Urothelium cell line (cell line): ENCODE measurements at places on chromosomes 11 and 22.
A peak's percentile ranks its signal among the peaks of the same experiment; 100 is the strongest.

- no peak for DNase-seq
Measured at GRCh38 chr11:12050470-12051286, 42.3 kb upstream of the DKK3 start.

- DNase-seq: no peak
Measured at GRCh38 chr11:773830-774229, 3.5 kb downstream of the GATD1 start.

- DNase-seq: no peak
Measured at GRCh38 chr11:117999354-117999993, 13.3 kb downstream of the IL10RA start.

GRCh38 chr11:47254386-47254785, 3.4 kb upstream of the NR1H3 start:
- DNase-seq: no peak

DNA sequence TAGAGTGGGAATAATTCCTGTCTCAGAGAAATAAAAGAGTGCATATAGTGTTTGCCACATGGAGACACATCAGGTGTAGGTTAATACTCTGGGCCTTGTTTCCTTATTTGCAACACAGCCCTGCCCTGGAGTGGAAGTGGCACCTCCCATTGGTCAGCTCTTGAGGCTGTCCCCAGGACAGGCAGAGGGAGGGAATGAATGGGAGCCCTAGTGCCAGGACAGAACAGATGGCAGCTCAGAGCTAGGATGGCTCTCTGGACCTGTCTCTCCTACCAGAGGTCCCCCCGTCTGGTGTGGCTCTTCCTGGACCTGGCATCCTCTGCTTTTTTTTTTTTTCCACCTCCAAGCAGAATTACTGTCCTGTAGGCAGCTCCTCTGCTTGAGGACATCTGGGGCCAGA, 35.6 kb downstream of the LIMK2 start:
- no peak for DNase-seq

- peak; percentile 98 for DNase-seq
Measured at GRCh38 chr22:21652010-21652546, 10.0 kb downstream of the SDF2L1 start.

- no peak for DNase-seq
Measured at GRCh38 chr11:122659676-122660554, 4.4 kb downstream of the UBASH3B start.

- DNase-seq: no peak
Measured at GRCh38 chr11:132751516-132752250, 780.6 kb downstream of the OPCML start.

GRCh38 chr11:2732940-2733628, 33.3 kb upstream of the KCNQ1OT1 start:
- DNase-seq: no peak

DNA sequence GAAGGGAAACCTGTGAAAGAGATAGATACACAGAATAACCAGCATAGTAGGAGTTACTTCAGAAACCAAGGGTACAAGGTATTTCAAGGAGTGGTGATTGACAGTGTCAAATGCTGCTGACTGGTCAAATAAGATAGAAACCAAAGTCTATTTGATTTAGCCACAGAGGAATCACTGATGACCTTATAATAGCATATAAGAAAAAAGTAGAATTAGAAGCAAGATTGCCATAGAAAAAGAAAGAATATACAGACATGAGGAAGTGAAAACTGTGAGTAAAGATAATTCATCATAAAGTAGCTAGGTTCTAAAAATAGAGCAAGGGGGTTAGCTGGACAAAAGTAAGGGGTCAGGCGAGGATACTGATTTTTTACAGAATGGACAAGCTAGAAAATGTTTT, 14.2 kb downstream of the ZBTB44 start:
- DNase-seq: no peak

DNA sequence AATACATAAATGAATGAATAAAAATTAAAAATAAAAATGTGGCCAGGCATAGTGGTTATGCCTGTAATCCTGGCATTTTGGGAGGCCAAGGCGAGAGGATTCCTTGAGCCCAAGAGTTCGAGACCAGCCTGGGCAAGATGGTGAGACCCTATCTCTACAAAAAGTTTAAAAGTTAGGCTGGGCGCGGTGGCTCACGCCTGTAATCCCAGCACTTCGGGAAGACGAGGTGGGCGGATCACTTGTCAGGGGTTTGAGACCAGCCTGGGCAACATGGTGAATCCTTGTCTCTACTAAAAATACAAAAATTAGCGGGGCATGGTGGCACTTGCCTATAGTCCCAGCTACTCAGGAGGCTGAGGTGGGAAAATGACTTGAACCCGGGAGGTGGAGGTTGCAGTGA, 9.7 kb upstream of the BEST1 start:
- no peak for DNase-seq

DNA sequence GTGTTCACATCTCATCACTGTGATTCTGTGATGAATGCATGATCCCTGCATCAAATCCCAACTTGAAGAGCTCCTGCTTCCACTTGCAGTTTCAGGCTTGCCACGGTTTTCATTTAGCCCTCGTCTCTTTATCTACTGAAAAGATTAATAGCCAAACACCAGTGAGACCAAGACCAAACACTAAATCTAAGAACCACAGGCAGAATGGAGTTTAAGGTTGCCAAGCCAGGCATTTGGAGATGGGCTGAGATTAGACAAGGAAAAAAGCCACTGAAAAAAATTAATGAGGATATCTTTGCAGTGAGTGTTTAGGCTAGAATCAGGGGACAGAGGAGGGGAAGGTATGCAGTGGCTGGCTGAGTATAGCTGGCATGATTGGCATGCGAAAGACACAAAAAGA, 227.2 kb upstream of the BLID start:
- DNase-seq: no peak

DNA sequence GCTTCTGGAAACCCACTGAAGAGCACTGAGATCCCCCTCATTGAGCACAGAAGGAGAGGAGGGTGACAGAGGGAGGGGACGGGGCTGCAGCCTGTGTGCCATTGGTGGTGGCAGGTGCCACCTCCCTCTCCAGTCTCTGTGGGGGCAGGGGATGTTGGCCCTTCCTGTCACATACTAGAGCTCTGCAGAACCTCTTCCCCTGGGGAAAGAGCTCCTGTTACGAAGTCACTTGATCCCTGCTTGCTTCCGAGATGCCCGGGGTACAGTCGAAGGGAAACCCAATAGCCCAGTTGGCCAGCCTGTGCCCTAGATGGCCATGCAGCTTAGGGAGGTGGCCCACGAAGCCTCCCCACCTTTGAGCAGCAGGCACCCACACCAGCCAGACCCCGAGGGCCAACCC, 29.4 kb downstream of the DAGLA start:
- no peak for DNase-seq

DNA sequence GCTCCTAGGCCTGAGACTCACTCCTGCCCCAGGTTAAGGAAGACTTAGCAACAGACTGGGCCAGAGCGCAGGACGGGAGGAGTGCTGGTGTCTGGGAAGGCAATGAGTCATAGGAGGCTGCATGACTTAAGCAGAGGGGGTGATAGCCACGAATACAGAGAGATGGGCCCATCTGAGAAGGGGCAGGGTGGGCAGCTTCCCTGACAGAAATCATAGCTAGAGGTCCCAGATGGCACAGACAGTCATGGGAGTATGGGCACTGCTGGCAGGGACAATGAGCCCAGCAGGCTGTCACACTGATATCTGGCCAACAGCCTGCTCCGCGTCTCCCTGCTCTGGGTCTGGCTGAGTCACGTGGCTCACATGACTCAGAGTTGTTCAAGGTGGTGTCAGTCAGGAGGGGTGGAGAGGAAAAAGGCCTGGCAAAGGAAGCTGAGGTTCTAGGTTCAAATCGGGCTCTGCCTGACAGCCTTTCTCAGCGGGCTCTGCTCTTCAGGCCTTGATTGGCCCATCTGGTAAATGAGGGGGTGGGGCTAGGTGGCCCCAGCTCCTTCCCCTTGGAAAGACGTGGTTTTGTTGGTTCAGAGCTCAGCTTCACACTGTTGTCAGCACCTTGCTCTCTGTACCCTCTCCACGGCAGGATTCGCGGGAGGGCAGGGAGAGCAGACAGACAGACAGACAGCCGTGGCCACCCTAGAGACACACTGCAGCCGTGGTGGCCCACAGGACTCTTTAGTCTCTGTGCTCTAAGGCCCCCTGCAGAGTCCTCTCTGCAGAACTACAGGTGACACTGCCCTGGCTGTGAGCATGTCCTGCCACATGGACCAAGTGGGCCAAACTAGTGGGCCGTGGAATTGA, 47.8 kb downstream of the DBX1 start:
- DNase-seq: peak; percentile 92

DNA sequence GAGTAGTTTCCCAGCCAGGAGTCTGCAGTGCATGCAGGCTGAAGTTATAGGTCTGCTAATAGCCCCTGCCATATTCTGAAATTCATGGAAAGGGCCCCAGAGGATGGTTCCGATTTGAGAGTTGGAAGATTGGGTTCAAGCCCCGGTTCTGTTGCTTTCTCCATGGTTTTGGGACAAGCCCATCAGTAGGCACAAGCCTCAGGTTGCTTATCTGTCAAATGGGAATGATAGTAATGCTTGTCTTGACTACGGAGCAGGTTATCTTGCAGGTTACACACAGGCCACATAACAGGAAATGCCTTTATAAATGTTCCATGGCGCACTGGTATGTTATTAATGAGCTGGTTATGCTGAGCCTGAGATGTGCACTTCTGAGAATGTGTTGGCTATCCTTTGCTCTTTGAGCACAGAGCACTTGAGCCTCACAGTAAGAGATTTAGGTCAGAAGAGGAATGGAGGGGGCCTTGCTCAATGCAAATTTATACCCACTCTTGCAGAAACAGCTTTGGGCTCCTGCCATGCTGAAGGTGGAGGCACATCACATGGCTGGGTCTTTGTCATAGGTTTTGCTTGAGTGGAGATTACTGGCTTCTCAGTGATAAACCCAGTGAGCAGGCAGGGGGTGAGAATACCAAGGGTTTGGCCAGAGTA, 47.1 kb downstream of the ZNRF3 start:
- DNase-seq: no peak

DNA sequence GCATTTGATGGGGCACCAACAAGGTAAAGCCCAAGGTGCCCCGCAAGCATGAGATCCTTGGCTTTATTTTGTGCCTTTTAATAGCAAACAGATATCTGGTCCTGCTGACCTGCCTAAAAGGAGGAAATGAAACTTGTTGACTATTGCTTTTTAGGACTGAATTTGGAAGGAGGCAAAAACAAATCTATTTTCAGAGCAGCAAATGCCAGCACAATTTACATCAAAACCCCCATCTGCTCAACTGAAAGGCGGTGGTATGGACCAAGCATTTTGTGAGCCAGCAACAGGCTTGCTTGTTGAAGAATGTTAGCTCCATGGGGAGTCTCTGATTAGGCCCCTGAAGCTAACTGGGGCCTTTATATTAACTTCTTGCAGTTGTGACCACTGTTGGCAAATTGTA, 192.6 kb upstream of the E2F8 start:
- no peak for DNase-seq

- no peak for DNase-seq
Measured at GRCh38 chr11:111193924-111194490, 51.5 kb upstream of the POU2AF2 start.

DNA sequence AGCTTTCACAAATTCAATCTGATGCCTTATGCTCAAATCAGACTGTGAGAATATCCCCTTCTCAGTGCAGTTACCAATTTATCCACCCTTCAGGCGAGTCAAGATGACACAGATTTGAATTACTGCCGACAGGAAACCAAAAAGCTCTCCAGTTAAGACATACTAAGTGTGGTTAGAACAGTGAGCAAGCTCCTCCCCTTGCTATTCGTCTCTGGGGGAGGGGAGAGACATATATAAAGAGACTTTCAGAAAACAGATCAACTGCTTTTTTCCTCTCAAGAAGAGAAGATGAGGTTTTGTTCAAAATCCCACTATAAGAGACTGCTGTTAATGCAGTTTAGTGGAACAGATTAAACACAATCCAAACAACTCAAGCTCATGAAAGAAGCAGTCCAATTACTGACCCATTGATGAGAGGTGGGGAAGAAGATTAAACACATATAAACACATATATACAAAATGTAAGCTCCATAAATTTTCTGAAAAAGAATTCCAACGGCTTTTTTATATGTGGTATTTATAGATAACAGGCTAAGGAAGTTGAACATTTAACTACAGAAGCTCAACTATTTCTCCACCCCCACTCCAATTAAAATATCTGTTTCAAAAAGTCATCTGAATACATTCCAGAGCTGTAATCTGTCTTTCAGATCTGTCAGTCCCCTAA, 102.7 kb downstream of the MRTFA start:
- DNase-seq: peak; percentile 70

GRCh38 chr11:119295178-119295577, 21.8 kb downstream of the MCAM start:
- DNase-seq: no peak

DNA sequence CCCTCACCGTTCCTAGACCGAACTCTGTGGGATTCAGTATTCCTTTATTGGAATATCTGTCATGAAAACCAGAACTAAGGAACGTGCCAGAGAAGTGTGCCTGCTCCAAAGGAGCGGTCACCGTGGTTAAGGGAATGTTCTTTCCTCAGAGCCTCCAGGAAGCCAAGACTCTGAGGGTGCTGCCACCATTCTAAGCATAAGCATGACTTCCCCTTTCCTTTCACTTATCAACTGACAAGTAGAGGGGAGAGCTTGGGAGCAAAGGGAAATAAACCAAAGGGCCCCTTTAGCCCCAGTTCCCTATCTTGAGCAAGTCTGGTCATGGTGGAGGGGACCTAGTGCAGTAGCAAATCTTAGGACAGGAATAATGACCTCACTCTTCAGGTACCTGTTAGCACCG, 26.8 kb downstream of the CTR9 start:
- no peak for DNase-seq

GRCh38 chr11:14327116-14327515, 31.9 kb downstream of the RRAS2 start:
- no peak for DNase-seq

DNA sequence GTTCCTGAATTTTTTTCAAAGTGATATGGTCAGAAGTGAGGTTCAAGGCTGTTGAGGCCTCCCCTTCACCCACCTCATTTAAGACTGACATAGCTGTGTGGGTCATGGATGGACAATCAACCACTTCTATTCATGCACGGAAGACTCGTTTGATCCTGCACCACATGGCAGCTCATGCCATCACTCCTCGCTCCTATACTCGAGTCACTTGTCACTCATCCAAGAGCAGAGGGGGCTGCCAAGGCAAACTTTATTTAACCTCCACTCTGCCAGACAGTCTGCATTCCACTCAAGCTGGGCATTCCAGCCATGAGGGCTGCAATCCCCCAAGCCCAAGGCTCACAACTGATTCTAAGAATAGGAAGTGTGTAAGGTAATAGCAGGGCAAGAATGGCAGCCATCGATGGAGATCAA, 34.1 kb downstream of the SNX19 start:
- DNase-seq: no peak

- no peak for DNase-seq
Measured at GRCh38 chr22:35615156-35615555, 2.0 kb downstream of the MB start.

DNA sequence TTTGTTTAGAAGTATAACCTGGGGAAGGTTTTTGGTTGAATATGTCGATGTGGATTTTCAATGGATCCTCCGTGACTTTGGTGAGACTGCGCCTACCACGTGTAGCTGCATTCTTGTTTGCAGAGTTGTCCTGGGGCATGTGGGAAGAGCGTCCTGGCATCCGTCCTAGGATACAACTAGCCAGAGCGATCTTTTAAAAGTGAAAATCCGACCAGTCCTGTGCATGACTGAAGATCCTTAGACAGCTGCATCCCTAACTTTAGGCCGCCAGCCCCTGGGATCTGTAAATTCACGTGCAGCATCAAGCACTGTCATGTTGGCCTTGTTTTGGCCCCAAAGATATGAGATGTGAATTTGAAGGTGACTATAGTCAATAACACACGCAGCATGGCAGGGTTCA, 22.4 kb upstream of the THY1 start:
- DNase-seq: no peak

- DNase-seq: no peak
Measured at GRCh38 chr11:108346451-108346850, 120.9 kb downstream of the C11orf65 start.
